GM20000 (cell line): ENCODE measurements at places on chromosomes 7 and 10.

GRCh38 chr7:100157334-100158228 lies 942 bp downstream of the TRAPPC14 start:
- peak; percentile 58 for DNase-seq

DNA sequence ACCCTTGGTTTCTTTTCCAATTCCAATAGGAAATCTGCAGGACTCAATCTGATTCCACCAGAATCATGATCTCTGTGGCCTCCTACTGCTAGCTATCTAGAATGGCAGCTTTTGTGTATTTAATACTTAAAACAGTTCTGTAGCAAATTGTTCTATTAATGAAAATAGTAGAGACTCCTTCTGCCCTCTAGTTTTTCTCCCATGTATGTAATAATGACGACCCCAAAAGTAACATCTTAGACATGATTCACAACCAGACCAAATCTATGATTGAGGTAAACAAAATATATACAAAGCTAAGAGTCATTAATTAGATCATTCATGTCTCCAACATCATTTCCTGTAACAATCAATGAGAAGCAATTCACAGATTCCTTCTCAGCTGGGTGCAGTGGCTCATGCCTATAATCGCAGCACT lies 259.1 kb upstream of the MKLN1 start:
- DNase-seq = no peak

- DNase-seq = no peak
These were observed 19.6 kb upstream of the CDCA7L start for GRCh38 chr7:21965291-21965690.

DNA sequence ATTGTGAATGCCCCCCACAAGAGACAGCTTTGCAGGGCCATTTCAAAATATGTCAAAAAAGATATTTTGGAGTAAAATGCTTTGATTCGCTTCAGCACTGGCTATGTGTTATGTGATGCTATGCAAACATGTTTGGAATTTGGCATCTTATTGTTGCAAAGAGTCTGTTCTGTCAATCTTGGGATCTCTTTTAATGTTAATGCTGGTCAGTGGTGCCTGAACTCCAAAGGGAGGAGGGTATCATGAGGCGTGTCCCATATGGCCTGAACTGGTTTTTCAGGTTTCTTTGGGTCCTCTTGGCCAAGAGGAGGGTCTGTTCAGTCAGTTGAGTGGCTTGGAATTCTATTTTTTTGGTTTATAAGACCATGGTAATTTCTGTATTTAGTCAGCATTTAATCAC lies 81.4 kb downstream of the HECW1 start:
- DNase-seq = no peak

DNA sequence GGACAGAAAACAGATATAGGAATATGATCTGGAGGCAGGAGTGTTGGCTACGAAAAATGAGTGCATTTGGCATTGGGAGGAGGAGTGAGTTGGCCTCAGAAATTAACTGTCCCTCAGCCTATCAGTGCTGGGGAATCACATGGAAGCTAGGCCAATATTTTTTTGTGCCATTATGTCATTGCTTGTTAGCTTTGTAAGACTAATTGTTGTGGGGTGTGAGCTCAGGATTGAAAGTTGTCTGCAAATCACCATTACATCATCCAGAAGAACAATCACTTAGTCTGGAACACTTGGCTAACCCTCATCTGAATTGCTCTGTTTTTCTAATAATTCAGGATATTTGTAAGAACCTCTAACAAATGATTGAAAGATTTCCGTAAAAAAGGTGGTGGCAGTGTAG lies 45.2 kb upstream of the SEMA3D start:
- DNase-seq = no peak

GRCh38 chr10:128016423-128017060 lies 109.6 kb downstream of the PTPRE start:
- no peak for DNase-seq

- no peak for DNase-seq
These were observed at the start of gene CFTR for GRCh38 chr7:117479225-117480054. Gene CFTR (plus strand): TSS chr7:117480025. CDS start chr7:117480095, 70 bp downstream.

- no peak for DNase-seq
These were observed 191.1 kb upstream of the TCF7L2 start for GRCh38 chr10:112758961-112759360.

GRCh38 chr10:123236126-123236525 lies 81.9 kb downstream of the BUB3 start:
- no peak for DNase-seq

- no peak for DNase-seq
These were observed 34.5 kb downstream of the ATXN7L1 start for GRCh38 chr7:105841866-105842265.
